AG08395 (cell line): ENCODE measurements at places on chromosomes 16 and 17.

DNA sequence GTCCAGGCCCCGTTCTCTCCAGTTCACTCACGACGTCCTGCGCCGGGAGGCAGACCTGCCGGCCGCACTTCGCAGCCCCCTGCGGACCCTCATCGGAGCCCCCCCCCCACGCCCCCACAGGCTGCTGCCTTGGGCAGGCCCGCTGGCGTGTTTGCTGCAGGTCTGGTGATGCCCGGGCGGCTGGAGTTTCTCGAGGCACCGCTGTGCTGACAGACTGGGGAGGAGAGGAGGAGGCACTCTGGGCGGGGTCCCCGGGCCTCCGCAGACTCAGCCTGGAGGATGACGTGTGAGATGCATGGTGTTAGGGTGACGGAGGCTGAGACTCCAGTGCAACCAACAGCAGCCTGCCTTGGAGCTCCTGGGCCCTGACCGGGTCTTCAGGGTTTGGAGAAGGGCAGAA, 24.1 kb downstream of the BAIAP2 start:
- no peak for DNase-seq

GRCh38 chr17:79115487-79115886, 40.9 kb downstream of the ENGASE start:
- DNase-seq = no peak

- no peak for DNase-seq
These were observed 7.9 kb downstream of the DYNLL2 start for GRCh38 chr17:58091024-58091567.

GRCh38 chr17:33647956-33648355, 354.9 kb upstream of the ASIC2 start:
- peak; percentile 32 for DNase-seq

DNA sequence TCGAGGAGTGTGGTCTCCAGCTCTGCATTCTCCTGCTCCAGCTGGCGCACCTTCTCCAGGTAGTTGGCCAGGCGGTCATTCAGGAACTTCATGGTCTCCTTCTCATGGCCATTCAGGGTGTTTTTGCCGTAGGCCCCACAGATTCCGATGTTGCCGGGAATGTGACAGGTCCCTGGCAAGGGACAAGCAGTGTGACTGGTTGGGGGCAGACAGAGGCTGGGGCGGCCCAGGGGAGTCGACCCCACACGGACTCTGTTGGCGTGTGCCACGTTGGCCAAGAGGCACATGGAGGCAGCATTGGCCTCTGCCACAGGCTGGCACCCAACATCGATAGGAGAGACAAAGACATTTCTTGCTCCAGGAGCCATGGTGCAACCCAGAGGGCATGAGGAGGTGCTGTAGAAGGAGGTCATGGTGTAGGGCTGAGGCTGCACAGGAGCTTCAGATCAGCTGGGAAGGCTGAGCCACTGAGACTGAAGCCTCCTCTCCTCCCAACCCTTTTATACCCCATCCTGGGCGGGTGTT, at the start of gene KRT37:
Gene KRT37 (minus strand): TSS at position 475 of the 525 bp plus-strand sequence. CDS start 62 bp downstream, at position 413.
- DNase-seq = no peak

- peak; percentile 37 for DNase-seq
These were observed 80.9 kb downstream of the SPACA3 start for GRCh38 chr17:33072421-33073161.
